ENCODE measurements at places on chromosomes 5 and 9. TPM values are rescaled to one million over a fixed set of nuclear protein-coding genes. Genes with fewer than 3 reads are reported as not detected.

TMEM215 gene
- total RNA-seq, result not detected

TXNDC8 gene
- total RNA-seq, result not detected

EIF4E1B gene
- not detected for total RNA-seq

PAM gene
- 236 TPM for total RNA-seq

TAS2R1 gene
- not detected for total RNA-seq

PCDHA1 gene
- total RNA-seq, result not detected

IFNA2 gene
- not detected for total RNA-seq

TBC1D13 gene
- 8.4 TPM for total RNA-seq

ABLIM3 gene
- 6.5 TPM for total RNA-seq

CRHBP gene
- 0.82 TPM for total RNA-seq

PIP5KL1 gene
- total RNA-seq, result 0.94 TPM

ST8SIA4 gene
- total RNA-seq, result 0.15 TPM

NTNG2 gene
- 1.5 TPM for total RNA-seq

TSC1 gene
- total RNA-seq, result 38.7 TPM

LCN6 gene
- not detected for total RNA-seq

CDX1 gene
- 0.15 TPM for total RNA-seq

PLAC8L1 gene
- not detected for total RNA-seq

SLC24A2 gene
- 0.12 TPM for total RNA-seq

TMEM8B gene
- 1.6 TPM for total RNA-seq

RMRP gene
- total RNA-seq, result 21,628 TPM

TRPM3 gene
- total RNA-seq, result 11.9 TPM

STKLD1 gene
- total RNA-seq, result 0.75 TPM

FCHO2 gene
- 8.9 TPM for total RNA-seq

TNFSF8 gene
- not detected for total RNA-seq

TSTD2 gene
- total RNA-seq, result 16.2 TPM

MARCHF6 gene
- total RNA-seq, result 105 TPM

FOXD4L3 gene
- total RNA-seq, result not detected

FOXD4L6 gene
- under 0.01 TPM for total RNA-seq

TCF7 gene
- total RNA-seq, result 0.94 TPM

CCL28 gene
- total RNA-seq, result 0.68 TPM

EGFLAM gene
- total RNA-seq, result 2.1 TPM

EEIG1 gene
- 5.9 TPM for total RNA-seq

HRH2 gene
- 0.53 TPM for total RNA-seq

FYB1 gene
- not detected for total RNA-seq

CDO1 gene
- total RNA-seq, result 0.30 TPM

SLC6A3 gene
- total RNA-seq, result not detected

PFN3 gene
- not detected for total RNA-seq

KCNIP1 gene
- not detected for total RNA-seq

TSSK1B gene
- total RNA-seq, result 0.12 TPM

LHX3 gene
- total RNA-seq, result not detected

QSOX2 gene
- total RNA-seq, result 3.3 TPM

HTR1A gene
- not detected for total RNA-seq

UBAC1 gene
- 27.0 TPM for total RNA-seq

SPACA9 gene
- total RNA-seq, result 3.2 TPM
